ENCODE measurements at places on chromosomes 3 and 15.

DNA sequence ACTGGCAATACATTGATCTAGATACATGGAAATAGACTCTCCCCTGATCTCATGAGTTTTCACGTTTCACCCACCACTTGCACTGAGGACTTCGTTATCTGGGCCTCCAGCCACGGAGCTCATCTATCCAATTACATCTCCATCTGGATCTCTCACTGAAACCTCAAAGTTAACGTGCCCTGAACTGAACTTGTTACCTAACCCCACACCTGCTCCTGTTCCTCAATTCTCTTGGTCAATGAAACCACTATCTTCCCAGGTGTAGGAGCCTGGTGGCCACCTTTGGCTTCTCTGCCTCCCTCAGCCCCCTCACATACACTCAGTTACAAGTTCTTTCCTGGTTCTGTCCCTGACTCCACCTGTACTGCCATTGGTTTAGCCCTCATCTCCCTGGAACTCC lies 9.7 kb downstream of the DGKG start:
- DNase-seq = no peak

GRCh38 chr3:108914774-108915641 lies 38.7 kb downstream of the GUCA1C start:
- peak; percentile 40 for DNase-seq

DNA sequence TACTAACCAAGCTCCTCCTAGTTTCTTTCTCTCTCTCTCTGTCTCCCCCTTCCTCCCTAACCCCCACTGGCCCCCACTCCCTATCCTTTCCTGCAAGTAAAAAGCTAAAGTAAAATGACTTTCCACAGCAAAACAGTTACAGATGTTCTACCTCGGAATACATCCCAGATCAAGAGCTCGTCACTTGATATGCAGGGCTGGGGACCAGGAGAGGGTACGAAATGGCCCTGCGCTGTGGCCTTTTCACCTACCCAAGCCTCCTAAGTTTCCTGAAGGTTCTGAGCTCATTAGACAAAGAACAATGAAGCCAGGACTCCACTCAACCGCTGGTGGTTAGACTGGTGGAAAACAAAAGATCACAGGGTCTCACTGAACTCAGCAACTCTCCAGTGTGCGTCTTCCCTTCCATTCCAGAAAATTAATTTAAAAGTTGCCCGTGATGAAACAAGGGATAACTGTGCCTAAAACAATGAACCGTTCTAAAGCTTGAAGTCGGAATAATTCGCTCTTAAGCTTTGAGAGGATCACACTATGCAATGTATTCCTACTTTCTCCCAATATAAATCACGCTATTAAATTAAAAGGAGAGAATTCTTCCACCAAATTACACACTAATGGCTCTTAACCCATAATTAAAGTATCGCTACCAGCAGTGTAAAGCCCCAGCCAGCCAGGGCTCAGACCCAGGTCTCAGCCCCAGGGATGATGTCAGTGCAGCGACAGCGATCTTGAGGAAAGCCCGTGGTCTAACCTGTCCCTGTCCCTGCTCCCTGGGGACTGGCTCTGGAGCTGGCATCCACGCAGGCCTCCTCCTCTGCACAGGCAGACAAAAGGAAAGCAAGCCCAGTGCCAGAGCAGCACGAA lies 5.0 kb downstream of the VGLL4 start:
- no peak for DNase-seq

DNA sequence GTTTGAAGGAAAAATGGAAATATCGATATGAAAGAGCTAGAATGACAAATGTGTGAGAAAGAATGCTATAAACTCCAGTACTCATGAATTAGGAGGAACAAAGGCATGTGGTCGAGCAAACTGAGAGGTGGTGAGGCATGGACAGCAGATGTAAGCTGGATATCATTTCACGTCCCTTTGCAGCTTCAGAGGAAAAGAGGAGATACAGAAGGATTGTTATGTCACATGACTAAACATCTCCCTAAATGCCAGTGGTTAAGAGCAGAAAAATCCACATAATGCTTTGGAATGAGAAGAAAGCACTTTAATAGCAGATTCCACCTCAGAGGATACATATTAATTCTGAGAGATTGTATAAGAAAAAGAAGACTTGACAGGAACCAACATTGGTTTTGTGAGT lies 248.7 kb downstream of the ZIC4 start:
- DNase-seq = no peak

DNA sequence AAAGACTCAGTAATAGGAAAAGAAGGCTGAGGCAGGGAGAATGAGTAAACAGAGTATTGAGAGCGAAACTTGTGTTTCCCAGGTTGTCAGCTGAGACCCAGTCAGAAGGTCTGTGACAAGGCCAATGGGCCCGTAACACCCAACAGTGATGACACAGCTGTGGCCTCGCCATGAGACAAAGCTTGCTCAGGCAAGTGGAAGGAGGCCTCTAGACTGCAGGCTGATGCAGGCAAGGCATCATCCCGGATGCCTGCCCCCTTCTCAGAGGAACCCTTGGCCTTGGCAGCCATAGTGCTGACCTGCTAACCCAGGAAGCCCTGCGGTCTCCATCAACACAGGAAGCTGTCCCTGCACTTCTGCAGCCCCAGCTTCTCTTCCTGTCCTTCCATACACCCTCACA lies 15.4 kb downstream of the RAB6B start:
- DNase-seq = no peak

GRCh38 chr3:16079519-16079918 lies 95.0 kb upstream of the GALNT15 start:
- no peak for DNase-seq

GRCh38 chr15:76987896-76988860 lies 6.7 kb upstream of the PSTPIP1 start:
- no peak for DNase-seq

DNA sequence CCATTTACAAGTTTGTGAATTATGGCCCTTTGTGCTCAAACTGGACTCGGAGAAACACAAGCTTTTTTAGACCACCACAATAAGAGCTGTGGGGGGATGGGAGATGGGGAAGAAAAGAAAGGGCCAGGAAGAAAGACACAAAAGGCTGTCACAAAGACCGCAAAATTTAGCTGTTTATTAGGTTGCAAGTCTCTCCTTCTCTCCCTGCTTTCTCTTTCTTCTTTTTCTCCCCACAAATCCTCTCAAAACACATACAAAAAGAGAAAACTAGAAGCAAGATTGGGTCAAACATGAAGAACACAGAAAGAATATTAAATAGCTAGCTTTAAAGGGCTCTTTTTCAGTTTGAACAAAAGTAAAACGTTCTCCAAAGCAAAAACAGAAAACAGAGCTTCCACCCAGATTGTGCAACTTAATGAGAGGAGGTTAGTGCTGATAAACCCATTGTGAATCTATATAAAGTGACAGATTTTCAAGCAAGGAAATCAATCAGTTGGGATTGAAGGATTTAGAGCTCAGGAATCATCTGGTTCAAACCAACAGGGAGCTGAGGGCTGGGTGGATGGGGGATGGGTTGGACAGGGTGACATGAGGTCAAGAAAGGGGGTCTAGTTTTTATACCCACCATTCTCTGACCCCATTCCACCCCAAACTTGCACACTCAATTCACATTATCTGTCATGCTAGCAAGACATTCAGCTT lies 87.3 kb downstream of the DHX30 start:
- DNase-seq = peak; percentile 22

DNA sequence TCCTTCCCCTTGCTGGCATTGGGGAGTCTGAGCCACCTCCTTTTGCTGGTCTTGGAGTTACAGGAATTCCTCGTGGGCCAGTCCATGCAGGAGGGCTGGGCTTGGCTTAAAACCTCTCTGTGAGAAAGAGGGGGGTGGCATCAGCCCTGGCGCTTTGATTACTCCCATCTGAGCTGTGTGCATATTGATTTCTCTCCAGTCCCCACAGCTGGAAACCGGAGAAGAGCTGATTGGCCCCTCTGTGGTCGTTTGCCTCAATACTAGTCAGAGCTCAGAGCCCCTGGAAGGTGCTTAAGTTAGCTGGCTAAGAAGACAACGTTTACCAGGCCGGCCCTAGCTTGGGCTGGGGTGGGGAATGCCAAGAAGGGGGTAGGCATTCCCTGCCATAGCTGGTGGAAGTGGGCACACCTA lies 4.0 kb upstream of the RASGRF1 start:
- no peak for DNase-seq

- DNase-seq = no peak
Measured at GRCh38 chr3:32481791-32482631, 20.6 kb downstream of the CMTM6 start.
